ENCODE measurements at places on chromosomes 3 and 15.

DNA sequence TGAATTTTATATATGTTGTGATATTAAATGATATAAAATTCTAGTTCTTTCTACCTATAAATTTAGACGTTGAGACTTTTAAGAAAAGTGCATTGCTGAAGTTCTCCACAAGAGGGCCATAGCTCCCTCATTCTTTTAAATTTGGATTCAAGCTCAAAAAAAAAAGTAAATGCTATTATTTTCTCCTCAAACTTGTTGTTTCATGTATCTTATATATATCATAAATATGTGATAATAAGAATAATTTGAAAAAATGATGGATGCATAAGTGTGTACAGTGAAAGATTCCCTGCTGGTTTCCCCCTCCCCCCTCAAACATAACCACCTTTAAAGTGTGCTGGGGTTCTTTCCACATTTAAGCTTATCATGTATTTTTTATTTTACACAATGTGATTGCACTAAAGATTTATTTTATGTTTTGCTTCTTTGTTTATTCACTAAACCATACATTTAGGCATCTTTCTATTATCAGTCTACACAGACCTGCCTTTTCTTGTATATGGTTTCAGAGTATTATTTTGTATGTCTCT lies 769.4 kb upstream of the GOLIM4 start:
- no peak for DNase-seq

GRCh38 chr3:61146010-61146890 lies 105.0 kb downstream of the FHIT start:
- no peak for DNase-seq

- DNase-seq, result no peak
These were observed 26.2 kb upstream of the ANXA2 start for GRCh38 chr15:60424006-60424405.

- DNase-seq, result no peak
These were observed 86.9 kb downstream of the CRYGS start for GRCh38 chr3:186457236-186457635.

GRCh38 chr15:58666957-58667356 lies 82.5 kb downstream of the ADAM10 start:
- DNase-seq, result no peak

DNA sequence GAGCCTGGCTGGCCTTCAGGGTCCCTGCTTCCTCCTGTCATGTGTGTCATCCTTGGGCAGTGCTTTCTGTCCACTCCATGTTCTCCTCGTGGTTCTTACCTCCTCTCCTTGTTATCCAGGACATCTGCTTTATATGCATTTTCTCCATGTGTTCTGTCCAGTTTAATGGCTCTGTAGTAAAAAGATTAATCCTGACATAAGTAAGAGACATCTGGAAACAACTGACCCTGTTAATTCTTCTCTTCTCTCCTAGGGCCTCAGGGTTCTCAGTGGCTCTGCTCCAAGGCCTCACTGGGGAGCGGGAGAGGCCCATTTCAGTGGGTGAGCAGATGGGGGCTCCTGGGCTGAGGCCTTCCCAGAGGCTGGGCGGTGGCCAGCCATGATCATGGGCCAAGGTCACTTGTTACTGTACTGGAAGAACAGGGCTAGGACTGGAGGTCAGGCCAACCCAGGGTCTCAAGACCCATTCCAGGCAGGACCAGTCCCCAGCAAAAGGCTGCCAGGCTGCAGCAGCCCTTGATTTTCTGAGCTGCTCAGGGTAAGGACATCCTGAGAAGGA lies 20.2 kb upstream of the CDCP1 start:
- DNase-seq, result no peak

- DNase-seq, result no peak
These were observed 211.3 kb downstream of the KLF13 start for GRCh38 chr15:31537770-31538592.

GRCh38 chr15:31326875-31327668 lies 437 bp downstream of the KLF13 start:
- no peak for DNase-seq

DNA sequence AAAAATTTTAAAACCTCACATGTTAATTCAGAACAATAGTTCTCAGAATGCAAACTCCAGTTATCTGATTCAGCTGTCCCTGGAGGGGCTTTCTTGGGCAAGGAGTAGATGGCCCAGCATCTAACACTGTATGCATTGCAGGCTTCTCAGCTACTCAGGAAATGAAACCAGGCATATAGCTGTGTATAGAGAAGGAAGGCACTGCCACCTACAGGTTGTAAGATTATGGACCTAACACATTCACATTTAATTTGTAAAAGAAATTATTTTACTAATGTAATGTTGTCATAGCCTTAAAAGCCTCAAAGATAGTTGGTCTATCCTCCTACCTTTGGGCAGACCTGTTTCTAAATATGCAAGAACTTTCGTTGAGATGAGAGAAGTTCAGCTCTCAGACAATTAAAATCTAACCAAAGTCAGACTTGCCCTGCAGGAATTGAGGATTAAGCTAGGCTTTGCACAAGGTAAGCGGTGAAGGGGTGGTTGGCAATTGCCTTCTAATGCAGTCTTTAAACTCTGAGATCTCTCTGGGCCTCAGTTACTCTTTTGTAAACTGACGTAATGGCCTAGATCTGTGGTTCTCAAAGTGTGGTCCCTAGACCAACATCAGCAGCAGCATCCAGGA lies 132.8 kb upstream of the SLC24A5 start:
- DNase-seq, result peak; percentile 47

- DNase-seq, result no peak
These were observed 127.1 kb upstream of the ATP10A start for GRCh38 chr15:25990220-25990619.

DNA sequence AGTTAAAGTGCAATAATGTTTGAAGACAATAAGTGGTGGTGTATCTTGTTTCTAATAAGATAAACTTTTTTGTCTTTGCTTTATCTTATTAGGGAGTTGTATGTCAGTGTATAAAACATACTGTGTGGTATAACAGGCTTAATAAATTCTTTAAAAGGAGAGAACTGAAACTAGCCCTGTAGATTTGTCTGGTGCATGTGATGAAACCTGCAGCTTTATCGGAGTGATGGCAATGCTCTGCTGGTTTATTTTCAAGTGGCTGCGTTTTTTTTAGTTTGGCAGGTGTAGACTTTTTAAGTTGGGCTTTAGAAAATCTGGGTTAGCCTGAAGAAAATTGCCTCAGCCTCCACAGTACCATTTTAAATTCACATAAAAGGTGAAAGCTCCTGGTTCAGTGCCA lies 2.7 kb downstream of the RPL15 start:
- no peak for DNase-seq

GRCh38 chr3:115553796-115554486 lies 69.4 kb upstream of the GAP43 start:
- DNase-seq, result peak; percentile 30

GRCh38 chr3:152302521-152303021 lies 33.8 kb downstream of the MBNL1 start:
- no peak for DNase-seq

DNA sequence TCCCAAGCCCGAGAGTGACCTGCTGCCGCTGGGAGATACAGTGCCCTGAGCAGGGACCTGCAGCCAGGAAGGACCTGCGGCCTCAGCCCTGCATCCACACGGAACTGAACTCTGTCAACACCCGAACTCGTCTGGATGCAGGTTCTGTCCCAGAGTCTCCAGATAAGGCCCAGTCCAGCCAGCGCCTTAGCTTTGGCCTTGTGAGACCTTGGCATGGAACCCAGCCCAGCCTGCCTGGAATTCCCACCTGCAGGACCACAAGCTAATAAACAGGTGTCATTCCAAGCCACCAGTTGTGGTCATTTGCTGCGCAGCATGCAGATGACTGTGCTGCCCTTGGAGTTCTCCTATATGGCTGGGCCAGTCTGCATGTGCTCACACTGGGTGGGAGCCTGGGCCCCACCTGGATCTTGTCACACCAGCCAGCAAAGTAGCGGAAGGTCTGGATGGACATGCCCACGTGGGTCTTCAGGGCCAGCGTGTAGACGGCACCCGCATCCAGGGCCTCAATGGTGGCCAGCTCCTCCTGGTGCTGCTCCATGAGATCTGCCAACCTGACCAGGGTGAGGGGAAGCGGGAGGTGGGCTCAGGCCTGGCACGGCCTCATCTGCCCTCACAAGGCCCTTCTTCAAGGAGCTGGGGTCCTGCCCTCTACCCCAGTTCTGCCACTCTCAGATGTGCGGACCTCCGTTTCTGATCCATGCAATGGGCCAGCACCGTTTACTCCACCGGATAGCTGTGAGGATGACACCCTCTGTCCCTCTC lies 47.2 kb upstream of the SLC41A3 start:
- no peak for DNase-seq
